ENCODE measurements at places on chromosomes 11 and 22. TPM values are rescaled to one million over a fixed set of nuclear protein-coding genes. Genes with fewer than 3 reads are reported as not detected.

DNA sequence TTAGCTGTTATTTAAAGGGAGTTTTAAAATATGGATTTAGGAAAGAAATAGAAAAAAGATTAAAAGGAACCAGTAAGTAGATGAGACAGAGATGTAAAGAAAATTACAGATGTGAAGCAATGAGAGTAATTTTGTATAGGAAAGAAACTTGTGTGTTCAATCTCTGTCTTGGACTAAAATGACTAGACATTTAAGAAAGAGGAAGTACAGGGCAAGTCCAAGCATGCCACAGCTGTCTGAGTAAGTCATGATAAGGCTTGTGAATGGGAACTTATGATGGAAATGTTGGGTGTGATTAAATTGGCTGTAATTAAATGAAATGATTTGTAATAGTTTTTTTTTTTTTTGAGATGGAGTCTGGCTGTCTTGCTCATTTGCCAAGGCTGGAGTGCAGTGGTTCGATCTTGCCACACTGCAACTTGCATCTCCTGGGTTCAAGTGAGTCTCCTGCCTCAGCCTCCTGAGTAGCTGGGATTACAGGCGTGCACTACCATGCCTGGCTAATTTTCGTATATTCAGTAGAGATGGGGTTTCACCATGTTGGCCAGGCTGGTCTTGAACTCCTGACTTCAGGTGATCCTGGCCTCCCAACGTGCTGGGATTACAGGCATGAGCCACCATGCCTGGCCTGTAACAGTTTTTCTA lies 5.9 kb upstream of the ACY3 start:
- DNase-seq, result peak; percentile 83

Gene HORMAD2
- total RNA-seq, result not detected

Gene GPR83
- not detected for total RNA-seq

GRCh38 chr11:108368134-108368533 lies 99.2 kb downstream of the C11orf65 start:
- peak; percentile 17 for DNase-seq

- no peak for DNase-seq
These were observed 251.1 kb downstream of the NXPE2 start for GRCh38 chr11:114929351-114930000.

- DNase-seq, result no peak
These were observed 941.3 kb downstream of the OPCML start for GRCh38 chr11:132590986-132591385.

Gene ACR
- total RNA-seq, result not detected

GRCh38 chr22:44289414-44290171 lies 23.2 kb downstream of the SHISAL1 start:
- DNase-seq, result no peak

Gene KCNQ1
- total RNA-seq, result 0.83 TPM

- no peak for DNase-seq
These were observed 63.2 kb downstream of the PACS1 start for GRCh38 chr11:66133216-66133775.

DNA sequence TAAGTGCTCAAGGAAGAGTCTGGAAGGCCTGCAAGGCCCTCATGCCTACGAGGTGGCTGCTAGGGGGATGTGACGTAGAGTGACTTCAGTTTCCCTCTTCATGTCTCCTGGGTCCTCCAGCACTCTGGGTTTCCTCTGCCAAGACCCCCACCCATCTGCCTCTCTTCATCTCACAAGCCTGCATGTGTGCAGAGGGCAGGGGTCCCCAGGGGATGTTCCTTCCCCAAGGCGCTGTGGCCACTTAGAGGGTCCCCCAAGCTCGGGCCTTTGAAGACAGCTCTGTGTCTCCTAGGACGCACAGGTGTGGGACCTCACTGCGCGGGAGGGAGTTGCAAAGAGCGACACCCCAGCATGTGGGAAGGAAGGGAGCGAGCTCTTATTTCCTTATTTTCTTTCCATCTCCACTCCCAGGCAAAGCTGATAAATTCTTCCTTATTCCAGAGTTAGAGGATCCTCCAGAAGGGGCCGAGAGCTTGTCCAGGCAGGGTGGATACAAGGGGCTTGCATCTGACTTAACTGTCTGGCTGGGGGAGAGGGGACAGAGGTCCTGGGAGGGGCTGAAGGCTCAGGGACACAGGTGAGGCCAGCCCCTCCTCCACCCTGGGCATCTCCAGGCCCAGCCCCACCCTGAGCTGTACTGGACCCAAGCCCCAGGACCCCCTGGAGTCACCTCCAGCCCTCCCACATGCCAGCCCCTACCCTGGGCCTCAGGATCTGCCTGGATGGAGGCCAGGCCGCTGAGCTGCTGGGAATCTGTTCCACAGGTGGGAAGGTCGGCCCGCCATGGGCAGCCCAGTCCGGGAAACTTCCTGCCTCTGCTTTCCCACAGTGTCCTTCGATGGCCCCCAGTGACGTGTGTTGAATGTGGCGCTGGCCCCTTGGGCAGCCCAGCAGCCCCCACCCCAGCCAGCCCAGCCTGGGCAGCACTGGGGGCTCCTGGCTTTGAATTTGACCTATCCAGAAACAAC lies 59.7 kb upstream of the KCNQ1OT1 start:
- DNase-seq, result no peak

Gene GPHA2
- total RNA-seq, result not detected

DNA sequence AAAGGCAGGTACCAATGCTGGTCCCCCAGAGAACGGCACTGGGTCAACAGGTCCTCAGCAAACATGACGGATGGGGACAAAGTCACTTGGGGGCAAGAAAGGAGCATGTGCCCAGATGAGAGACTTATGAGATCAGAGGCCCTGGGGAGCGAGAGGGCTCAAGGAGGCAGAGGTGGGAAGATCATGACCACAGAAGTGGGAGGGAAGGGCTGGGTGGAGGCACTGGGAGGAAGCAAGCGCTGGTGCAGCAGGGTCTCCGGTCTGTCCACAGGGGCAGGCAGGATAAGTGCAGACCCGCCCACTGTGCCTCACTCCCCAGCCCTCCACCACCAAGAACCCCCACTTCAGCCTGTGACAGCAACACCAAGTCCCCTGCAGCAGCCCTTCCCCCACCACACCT lies 10.9 kb downstream of the ELFN2 start:
- no peak for DNase-seq

DNA sequence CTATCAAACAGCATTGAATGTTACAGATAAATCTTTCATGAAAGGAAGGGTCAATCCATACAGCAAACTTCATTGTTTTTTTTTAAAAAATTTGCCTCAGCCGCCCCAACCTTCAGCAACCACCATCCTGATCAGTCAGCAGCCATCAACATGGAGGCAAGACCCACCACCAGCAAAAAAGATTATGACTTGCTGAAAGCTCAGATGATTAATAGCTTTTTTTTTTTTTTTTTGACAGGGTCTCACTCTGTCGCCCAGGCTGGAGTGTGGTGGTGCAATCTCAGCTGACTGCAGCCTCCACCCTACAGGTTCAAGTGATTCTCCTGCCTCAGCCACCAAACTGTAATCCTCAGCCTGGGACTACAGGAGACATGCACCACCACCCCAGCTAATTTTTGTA lies 18.0 kb upstream of the CD3E start:
- DNase-seq, result no peak

Data from mammary epithelial cell (primary cell).